Stimulated activated CD4-positive, alpha-beta T cell treated with anti-CD3 and anti-CD28 coated beads, Interleukin-4, amount 100 ng/mL, for 48 hours (primary cell): ENCODE measurements at places on chromosomes 11 and 22.

- DNase-seq: no peak
Observed at GRCh38 chr11:65919573-65920371, 546 bp downstream of the DRAP1 start.

DNA sequence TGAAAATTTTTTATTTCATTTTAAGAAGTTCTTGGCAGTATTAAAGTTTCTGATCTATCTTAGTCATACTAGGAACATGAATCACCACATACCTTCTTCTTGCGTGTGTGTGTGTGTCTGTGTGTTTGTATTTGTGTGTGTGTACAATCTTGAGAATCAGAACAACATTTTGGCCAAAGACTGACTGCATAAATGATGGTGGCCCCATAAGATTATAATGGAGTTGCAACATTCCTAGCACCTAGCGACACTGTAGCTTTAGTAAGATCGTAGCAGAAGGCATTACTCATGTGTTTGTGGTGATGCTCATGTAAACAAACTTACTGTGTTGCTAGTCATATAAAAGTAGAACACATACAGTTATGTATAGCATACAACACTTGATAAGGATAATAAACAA lies 205.4 kb downstream of the FAM76B start:
- no peak for DNase-seq

DNA sequence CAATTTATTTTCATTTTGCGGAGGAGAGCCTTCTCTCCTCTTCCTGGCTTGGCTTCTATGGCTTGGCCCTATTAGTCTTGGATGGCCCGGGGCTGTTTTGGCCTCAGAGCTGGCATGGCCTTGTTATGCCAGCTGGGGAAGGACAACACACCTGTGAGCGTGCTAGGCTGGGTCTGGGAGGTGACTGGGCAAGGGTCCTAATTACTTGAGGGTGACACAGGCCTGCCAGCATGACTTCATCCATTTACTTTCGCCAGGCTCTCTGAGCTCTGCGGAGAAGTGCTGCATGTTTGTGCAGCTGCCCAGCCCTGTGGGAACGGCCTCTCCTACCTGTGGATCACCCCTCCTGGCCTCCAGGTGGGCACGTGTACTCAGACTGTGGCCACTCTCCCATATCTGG lies 153.6 kb downstream of the SNX19 start:
- no peak for DNase-seq

DNA sequence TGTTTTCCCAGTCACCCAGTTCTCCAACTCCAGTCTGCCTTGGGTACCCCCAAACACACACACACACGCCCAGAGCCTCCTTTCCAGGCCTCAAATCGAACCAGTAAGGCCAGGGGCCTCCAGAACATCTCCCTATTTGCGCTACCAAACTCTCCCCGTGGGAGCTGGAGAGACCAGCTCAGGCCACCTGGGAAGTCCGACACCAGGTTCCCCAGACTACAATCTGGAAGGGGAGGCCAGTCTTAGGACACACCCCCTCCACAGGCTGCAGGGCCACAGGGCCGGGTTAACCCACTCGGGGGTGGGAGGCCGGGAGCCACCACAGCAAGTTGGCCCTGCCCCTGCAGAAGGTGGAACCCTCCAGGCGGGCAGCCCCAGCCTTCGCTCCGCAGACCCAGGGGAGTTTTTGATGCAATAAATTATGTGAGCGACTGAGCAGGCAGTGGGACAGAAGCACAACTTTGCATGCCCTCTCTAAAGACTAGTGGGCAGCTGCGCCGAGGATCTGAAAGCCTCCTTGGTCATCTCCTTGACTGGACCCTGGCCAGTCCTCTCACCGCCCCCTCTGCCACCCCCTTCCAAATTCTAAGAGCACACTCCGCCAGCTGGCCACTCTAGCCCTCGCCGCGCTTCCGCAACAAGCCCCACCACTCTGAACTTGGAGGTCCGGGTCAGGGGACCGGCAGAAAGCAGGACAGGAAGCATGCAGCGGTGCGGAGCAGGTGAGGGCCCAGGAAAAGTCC lies 2.8 kb downstream of the IGF2 start:
- no peak for DNase-seq

DNA sequence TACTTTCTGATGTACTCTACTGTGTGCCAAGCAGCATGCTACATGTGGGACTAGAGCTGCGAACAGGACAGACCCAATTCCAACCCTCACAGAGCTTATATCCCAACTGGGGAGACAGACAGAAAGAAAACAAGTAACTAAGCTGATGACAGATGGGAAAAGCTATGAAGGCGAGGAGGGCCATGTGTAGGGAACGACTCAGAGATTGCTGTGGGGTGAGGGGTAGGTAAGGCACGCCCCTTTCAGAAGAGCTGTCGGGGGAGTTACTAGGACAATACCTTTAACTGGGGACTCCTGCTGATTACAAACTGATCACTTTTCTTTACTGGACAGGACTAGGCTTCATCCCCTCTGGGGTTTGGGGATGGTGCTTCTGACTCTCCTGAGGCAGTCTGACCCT lies 48.9 kb downstream of the ST3GAL4 start:
- DNase-seq: no peak

DNA sequence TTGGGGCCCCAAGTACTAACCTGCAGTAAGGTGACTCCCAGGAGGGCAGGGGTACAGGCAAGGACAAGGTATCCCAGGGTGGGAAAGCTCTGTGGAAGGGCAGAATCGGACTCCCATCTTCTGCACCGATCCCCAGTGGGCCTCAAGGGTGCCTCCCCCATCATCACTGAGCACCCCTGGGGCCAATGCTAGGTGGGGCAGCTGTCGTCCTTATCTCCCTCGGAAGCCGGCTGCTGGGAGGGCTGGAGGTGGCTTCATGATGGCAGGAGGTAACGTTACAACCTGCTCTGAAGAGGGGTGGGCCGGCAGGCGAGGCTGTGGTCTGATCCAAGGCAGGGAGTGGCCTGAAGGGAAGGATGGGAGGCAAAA lies 87.6 kb upstream of the LINC01488 start:
- DNase-seq: no peak

- DNase-seq: no peak
Observed at GRCh38 chr11:3167143-3168119, 2.3 kb upstream of the OSBPL5 start.

- no peak for DNase-seq
Observed at GRCh38 chr11:36243641-36244040, 45.6 kb downstream of the COMMD9 start.

- peak; percentile 22 for DNase-seq
Observed at GRCh38 chr22:44182588-44183286, 2.0 kb downstream of the PARVG start.

- no peak for DNase-seq
Observed at GRCh38 chr22:28914201-28914600, 30.8 kb downstream of the ZNRF3 start.

GRCh38 chr11:124167826-124168231 lies 15.3 kb upstream of the OR10D3 start:
- DNase-seq: no peak

- DNase-seq: no peak
Observed at GRCh38 chr11:18193010-18193409, 20.4 kb downstream of the MRGPRX4 start.

- no peak for DNase-seq
Observed at GRCh38 chr11:131913267-131913666, 542.9 kb downstream of the NTM start.

DNA sequence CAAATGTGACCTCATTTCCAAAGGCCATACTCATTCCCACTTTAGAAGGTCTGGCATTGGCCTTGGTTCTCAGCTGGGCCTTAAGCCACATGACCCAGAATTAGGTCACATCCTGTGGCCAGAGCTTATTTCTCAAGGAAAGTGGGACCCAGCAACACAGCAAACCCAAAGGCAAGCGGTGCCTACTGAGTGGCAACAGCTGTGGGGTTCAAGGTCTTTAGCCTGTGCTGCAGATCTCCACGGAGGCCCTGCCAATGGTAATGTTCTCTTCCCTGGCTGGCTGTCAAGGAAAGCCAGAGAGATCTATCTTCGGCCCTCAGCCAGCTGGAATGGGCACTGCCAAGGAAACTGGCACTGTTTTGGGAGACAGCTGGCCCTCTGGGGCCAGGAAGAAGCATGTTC lies 41.5 kb upstream of the TP53I11 start:
- DNase-seq: no peak

DNA sequence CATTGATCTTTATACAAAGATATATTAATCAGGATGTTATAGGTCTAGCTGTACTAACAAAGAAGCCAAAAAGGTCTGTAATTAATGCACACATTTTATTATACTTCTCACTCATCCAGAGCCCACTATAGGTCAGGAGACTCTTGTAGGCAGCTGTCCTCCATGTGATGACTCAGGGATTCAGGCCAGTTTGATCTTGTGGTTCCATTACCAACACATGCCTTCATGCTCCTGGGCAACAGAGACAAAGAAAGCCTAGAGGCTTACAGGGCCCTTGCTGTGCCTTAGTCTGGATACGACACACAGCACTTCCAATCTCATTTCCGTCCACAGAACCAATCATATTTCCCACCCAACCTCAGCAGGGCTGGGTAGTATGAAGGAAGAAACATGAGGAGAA lies 150.3 kb upstream of the NCAM1 start:
- DNase-seq: no peak

- DNase-seq: no peak
Observed at GRCh38 chr22:50702821-50703725, 30.4 kb downstream of the SHANK3 start.

GRCh38 chr11:80519596-80520506 lies 1079.0 kb upstream of the TENM4 start:
- no peak for DNase-seq

- no peak for DNase-seq
Observed at GRCh38 chr11:8652140-8652539, 30.3 kb downstream of the TRIM66 start.

DNA sequence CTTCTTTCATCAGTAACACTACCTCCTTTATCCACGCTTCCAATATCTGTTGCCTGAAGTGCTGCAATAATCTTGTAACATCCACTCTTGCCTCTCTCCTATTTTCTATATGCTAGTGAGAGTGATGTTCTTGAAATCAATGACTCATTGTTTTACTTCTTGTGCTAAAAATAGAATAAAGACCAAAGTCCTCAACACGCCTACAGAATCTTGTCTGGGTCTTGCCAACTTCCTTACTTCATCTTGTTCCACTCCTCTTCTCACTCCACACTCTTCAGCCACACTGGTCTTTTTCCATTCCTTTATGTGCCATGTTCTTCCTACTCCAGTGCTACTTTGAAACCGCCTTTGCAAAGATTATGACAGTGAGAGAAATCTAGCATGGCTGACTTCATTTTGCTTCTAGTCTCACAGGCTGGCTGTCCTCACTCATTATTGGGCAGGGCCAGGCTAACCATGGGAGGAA lies 136.4 kb downstream of the CCDC81 start:
- peak; percentile 1 for DNase-seq

DNA sequence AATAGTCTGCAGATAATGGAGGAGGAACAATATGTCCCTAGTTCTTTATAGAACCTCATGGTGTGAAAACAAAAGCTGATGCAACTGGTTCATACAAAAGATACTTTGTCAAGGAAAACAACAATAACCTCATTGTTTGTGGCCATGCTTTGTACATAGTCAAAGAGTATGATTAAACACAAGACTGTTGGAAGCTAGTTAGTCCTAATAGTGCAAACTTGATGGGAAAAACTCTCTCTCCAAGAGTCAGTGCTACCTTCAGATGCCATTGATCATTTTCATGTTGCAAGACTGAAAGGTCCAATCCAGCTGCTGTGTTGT lies 20.1 kb upstream of the PLAAT2 start:
- DNase-seq: no peak

DNA sequence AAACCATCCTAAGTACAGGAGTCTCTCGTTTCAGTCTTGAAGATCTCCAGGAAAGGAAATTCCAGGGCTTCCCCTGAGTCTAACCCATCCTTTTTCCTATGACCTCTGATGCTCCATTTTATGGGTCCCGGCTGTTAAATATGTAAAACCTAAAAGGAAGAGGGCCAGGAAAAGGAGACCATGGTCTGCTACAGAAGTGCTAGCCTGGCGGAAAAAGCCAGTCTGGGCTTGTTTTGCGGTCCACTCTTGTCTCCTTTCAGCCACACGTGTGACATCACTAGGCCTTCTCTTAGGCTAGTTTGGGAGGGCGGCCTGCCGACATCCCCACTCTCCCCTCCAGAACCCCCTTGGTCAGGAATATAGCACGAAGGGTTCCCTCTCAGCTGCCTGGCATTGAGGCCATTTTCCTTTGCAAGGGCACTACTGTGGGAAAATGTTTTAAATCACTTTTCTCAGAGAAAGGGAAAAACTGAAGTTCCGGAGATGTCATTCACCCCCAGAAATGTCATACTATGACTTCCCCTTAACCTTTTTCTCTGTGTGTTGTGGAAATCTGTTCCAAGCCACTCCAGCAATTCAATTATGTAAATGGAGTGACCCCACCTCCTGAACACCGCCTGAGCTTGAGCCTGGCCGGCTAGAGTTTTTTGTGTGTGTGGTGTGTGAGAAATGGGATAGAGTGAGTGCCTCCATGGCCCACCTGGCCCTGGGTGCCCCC lies 86.9 kb downstream of the UBASH3B start:
- DNase-seq: no peak

DNA sequence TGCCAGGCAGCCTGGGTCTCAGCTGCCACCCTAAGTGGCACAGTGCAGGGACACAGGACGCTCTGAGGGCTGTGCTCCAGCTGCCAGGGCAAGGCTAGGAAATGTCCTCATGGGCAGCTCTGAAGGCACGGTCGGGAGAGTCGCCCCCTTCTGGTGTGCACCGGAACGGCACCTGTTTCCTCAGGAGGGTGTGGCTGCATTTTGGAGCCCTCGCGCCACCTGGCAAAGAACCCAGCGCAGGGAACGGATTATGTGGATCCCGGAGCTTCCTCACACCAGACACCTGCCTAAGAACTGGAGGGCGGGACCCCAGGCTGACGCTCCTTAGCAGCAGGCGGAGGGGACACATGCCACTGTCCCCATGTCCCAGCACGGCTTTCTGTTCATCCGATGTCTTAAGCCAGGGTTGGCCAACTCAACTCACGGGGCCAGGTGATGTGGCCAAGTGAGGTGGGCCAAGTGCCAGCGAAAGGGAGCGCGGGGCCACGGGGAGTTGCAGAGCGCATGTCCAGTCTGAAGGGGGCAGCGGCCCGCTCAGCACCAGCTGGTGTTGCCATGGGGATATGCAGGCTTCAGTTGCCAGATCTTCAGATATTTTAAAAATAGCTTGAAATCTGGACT lies 5.1 kb upstream of the SLC22A8 start:
- DNase-seq: peak; percentile 21

DNA sequence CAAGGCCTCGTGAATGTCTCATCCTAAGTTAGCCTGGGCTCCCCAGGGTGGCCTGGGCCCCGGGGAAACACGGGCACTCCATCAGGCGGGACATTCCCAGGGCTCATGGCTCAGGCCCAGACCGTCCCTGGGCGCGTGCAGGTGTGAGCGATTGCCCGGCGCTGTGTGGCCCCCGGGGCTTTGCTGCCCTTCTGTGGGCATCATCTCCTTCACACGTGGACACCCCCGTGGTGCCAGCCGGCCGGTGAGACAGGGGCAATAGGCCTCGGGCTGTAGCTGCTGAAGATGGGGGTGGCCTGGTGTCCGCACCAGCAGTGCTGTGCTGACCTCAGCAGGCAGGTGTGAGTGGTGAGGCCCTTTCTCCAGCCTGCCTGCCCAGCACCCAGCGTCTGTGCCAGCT lies 4.6 kb upstream of the SELENOO start:
- DNase-seq: no peak

GRCh38 chr11:126394036-126394435 lies 38.5 kb downstream of the ST3GAL4 start:
- no peak for DNase-seq
